Chondrocyte (in vitro differentiated cells): ENCODE measurements at places on chromosomes 6 and 20. TPM values are rescaled to one million over a fixed set of nuclear protein-coding genes. Genes with fewer than 3 reads are reported as not detected.

DNA sequence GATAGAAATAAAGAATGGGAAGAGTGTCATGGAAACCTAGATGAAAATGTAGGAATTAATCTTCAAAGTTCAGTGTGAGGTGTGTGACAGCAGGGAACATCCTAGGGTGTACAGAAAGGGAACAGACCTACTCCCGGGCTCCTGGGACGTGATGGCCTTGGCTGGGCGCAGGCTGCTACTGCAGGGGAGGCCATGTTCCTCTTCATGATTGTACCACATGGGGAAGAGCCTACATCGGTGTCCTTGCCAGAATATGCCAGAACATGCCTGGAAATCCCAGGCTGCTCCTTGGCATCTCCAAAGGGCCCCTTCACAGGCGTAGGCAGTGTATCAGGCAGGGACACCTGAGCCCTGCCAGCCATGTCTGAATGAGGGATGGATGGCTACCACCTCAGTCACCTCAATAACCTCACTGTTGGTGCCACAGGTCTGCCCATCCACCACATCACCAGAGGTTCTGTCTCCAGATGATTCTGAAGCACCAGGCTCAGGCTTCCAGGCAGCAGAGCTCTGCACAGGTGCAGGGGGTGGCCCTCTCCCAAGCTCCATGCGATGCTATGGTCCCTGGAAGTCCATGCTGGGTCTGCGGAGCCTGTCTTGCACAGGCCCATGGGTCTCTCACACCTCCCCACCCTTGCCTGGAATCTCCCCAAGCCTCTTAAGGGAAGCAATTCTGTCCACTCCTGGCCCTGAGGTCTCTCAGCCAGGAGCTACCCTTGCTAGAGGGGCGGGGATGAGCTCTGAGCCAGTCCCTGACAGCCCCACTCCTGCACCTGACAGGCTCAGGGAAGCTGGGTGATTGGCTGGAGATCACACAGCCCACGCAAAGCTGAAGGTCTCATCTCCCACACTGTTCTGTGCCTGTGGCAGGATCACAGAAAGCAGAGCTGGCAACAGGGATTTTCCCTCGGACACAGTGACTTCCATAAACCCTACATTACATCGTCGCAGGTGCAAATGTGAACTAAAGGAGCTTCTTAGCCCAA lies 20.2 kb downstream of the RAMACL start:
- no peak for DNase-seq

DNA sequence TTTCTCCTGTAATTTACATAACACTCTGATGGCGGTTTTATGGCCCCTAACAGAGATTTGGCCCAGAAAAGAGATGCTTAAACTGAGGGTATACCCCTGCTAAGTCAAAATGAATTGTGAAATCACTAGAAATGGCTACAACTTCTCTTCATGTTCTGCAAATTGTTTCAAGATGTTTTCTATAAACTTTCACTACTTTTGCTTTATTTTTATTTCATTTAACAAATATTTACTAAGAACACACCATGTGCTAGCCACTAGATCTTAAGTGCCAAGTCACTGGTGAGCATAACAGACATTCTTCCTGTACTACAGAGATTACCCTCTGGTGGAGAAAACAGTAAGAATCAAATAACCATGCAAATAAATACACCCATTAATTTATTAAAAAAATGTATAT lies 87.6 kb downstream of the KCNQ5 start:
- no peak for DNase-seq

DNA sequence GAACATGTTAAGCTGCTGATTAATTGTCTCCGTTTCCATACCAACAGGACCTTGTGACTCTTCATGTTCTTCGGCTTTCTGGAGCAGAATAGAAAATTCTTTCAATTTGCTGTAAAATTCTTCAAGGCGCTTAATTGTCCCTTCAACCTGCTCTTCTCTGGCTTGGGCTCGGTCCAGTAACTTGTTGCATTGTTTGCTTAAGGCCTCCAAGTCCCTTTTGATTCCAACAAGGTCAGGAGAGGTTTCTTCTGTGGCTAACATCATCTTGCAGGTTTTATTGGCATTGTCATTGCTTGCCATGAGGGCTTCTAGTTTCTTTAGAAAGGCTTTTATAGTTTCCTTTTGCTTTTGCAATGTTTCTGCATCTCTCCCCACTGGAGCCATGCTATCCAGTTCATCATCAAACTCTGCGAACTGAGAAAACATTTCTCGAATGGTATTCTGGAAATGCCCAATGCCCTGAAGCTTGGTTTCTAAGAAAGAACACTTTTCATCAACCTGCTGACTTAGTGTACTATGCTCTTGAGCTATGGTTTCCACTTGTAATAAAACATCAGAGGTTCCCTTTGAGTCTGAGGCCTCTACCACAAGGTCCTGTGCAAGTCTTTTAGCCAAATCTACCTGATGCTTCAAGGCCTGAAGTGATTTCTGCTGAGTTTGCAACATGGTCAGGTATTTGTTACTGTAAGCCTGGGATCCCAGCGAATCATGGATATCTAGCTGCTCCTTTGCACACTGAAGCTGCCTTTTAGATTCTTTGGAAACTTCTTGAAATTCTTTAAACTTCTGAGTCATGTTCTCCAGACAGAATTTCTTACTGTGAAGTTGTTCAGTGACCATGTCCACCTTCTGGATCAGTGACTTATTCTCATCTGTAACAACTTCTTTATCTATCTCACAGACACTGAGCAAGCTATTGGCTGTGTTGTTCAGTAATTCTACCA lies 90.2 kb downstream of the DST start:
- DNase-seq = no peak

DNA sequence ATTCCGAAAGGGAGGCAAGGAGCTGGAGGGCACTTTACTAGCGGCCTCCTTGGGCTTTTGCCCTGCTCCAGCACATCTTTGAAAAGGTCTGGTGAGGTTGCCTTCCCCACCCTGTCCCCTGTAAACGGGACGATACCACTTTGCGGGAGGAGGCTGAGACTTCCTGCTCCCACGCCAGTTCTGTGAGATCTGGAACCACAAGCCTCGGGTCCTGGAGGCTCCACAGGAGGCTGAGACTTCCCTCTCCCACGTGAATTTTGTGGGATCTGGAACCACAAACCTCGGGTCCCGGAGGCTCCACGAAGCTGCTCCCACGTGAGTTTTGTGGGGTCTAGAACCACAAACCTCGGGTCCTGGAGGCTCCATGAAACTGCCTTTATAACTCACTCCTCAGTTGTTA lies 209.3 kb downstream of the DLL1 start:
- DNase-seq = no peak

Gene TRDN
- total RNA-seq = not detected in 3 replicates

DNA sequence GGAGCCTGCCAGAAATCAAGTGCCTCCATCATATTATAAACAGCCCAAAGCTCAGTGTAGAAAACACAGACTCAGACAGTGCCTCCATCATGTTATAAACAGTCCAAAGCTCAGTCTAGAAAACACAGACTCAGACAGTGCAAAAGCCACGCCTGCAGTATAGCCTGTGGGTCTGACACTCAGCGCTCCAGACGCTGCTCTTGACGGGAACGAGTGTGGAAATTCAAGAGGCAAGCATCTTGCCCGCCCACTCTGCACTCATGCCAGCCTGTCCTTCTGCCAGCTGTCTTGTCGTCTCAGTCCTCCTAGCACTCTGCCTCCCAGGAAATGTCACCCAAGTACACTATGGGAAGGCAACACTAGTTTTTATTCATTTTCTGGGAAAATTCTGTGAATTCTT lies 274.2 kb upstream of the CDH4 start:
- no peak for DNase-seq

DNA sequence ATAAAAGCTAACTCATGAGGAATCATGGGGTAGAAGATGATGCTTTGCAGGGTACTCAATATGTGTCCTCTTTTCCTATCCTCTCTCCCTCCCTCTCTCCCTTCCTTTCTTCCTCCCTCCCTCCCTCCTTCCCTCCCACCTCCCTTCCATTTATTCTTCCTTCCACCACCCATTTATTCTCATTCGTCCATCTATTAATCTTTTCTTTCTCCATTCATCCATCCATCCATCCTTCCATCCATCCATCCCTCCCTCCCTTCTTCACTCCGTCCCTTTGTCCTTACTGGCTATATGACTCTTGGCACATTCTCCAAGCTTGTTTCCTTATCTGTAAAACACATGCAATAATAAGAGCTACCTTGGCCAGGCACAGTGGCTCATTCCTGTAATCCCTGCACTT lies 40.9 kb downstream of the ARHGAP40 start:
- no peak for DNase-seq

DNA sequence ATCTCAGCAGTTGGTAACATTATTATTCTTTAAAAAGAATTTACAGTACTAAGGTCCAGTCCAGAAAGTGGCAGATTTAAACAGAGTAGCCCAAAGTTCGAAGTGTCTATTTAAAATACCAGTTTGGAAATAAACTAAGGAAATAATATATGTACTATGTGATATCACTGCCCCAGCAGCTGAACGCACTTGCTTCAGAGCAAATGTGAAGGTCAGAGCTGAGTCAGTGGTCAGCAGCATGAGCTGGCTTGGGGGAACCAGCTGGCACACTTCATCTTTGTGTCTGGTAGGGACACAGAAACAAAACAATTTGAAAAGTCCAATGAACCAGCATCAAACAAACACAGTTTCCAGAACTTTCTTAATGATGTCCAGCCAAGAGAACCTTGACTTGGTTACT lies 15.4 kb downstream of the TMEM14B start:
- no peak for DNase-seq

Gene SCRT2
- total RNA-seq = not detected in 3 replicates

DNA sequence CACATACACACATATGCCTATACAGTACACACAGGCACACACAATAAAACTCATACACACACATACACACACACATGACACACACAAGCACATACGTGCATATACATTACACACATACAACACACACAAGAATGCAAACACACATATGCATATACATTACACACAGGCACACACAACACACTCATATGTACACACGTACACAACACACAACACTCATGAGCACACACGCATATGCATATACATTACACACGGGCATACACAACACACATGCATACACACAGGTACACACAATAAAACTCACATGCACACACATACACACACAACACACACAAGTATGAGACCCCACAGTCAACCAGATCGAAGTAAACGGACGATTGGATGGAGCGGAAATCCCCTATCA lies 238.2 kb downstream of the ERMARD start:
- DNase-seq = no peak

GRCh38 chr6:13357551-13358075 lies 29.3 kb upstream of the TBC1D7 start:
- no peak for DNase-seq

GRCh38 chr6:15148356-15148946 lies 97.4 kb upstream of the JARID2 start:
- DNase-seq = no peak

GRCh38 chr20:38818113-38819065 lies 12.9 kb downstream of the PPP1R16B start:
- no peak for DNase-seq

Gene GTSF1L
- total RNA-seq = not detected in 3 replicates

- DNase-seq = no peak
Measured at GRCh38 chr20:34402461-34402860, 39.4 kb downstream of the ITCH start.

- no peak for DNase-seq
Measured at GRCh38 chr20:39935901-39936300, 753.1 kb downstream of the MAFB start.

GRCh38 chr6:10510592-10511367 lies 10.4 kb upstream of the GCNT2 start:
- DNase-seq = no peak

DNA sequence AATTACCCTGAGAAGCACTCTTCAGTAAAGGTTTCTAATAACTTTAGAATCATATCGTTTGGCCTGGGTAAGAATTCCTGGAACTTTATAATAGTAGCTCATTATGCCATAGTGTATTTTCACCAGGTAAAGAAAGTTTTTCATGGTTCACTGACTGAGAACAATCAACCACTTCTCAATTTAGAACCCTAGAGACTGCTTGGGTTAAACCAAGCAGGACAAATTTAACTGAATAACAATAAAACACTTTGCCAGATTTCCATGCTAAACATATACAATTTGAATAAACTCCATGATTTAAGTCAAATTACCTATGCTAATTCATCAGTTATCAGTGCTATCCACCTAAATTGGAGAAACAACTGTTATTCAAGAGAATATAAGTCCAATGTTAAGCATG lies 99.4 kb downstream of the PLG start:
- DNase-seq = no peak

- DNase-seq = no peak
Measured at GRCh38 chr6:113344969-113345368, 512.2 kb upstream of the MARCKS start.

GRCh38 chr20:38471987-38472512 lies 593 bp upstream of the RALGAPB start:
- DNase-seq = no peak

Gene OPRM1
- not detected in 3 replicates for total RNA-seq

DNA sequence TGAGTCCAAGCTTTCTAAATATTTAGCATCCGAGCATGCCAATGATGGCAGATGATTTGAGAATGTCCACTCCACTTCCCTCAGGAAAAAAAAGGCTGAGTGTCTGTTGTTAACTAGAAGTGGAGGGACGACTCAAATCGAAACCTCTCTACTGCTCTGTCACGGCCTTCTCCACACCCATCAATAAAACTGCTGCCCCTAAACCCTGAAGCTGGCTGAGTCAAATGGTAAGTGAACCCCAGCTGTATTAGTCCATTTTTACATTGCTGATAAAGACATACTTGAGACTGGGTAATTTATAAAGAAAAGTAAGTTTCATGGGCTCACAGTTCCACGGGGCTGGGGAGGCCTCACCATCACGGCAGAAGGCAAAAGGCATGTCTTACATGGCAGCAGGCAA lies 707.0 kb downstream of the QKI start:
- no peak for DNase-seq

DNA sequence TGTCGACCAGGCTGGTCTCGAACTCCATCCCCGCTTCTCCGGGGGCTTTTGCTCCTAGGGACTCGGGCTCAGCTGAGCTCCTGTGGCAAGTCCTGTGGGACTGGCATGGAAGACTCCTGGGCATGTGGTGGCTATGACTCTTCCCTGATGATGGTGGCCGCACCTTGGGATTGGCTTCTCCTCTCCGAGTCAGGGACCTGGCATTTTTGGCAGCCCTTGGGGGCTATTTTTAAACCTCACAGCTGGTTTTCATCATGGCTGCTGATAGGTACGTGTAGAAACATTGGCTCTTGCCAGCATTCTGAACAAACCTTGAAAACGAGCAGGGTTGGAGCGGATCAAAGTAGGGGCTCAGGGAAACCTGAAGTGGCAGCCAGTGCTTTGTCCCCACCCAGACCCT lies 54.1 kb downstream of the RBM38 start:
- no peak for DNase-seq
